ENCODE measurements at places on chromosomes 3 and 15.

GRCh38 chr15:79117442-79118204 lies 27.0 kb upstream of the RASGRF1 start:
- DNase-seq = no peak

DNA sequence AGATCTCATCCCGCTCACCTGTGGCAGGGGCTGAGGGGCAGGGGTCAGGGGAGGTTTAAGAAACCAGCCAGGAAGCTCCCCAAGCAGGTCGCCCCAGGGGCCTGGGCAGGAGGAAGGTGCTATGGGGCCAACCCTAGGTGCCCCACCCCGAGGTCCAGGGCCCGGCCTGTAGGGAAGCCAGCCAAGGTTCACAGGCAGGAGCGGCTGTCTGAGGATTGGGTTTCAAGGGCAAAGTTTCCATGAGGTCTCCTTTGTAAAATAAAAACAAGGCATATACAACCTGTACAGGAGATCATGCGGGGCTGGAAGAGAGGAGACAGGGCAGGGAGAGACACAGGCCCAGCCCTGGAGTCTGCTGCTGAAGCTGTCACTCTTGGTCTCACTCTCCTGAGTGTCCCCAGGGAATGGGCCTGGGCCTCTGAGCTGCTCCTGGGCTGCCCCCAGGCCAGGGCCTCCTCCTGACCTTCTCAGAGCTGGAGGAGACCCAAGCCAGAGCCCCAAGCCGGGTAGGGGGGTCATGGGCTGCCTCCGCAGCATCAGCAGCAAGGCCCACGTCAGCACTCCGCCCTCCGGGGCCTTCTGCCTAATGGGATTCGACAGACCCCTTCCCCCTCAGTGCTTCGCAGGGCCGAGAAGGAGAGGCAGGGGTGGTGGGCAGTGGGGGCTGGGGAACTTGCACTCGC lies 5.5 kb downstream of the CPLX3 start:
- DNase-seq = no peak

- DNase-seq = no peak
Measured at GRCh38 chr3:155431856-155432570, 138.5 kb upstream of the STRIT1 start.

DNA sequence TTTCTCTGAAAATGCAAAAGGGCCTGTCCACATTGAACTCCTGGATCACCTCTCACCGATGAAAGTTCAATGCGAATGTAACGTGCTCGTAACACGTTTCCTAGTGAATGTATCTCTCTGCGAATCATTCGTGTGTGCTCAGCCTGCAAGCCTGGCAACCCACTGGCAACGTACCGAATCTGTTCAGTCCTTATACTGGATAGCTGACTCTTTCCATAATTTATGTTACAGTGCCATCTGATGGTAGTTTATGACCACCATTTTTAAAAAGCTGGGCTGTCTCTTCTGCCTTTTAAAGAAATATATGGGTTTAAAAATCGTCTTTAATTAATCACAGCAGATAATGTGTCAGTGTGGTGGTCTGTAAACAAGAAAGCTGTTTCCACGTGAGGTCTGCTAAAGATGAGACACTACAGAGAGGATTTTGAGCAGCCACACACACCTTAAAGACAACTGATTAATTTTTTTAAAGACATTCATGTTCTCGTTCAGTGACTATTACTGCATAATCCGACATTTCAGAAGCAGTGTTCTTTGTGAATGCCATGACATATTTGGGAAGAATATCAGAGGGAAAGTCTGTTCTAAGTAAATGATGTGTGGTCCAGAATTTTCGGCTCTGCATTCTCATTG lies 69.4 kb upstream of the FOXP1 start:
- DNase-seq = no peak

DNA sequence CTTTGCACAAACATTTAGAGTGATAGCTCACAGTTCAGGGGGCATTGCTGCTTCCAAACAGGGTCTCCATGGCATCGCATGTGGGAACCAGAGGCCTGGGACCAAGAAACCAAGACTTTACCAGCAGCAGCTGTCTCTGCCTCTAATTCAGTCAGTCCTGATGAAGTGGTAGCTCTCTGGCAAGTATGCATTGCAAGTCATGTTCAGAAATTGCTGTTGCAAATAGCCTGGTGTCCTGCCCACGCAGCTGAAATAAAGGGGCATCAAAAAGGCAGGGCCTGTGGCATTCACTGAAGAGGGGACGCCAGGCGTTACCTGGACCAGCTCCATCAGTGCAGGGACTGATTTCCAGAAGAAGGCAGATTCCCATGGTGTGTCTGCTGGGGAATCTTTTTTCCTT lies 121.3 kb downstream of the CD47 start:
- no peak for DNase-seq

- no peak for DNase-seq
Measured at GRCh38 chr3:66762916-66763693, 235.0 kb upstream of the KBTBD8 start.

DNA sequence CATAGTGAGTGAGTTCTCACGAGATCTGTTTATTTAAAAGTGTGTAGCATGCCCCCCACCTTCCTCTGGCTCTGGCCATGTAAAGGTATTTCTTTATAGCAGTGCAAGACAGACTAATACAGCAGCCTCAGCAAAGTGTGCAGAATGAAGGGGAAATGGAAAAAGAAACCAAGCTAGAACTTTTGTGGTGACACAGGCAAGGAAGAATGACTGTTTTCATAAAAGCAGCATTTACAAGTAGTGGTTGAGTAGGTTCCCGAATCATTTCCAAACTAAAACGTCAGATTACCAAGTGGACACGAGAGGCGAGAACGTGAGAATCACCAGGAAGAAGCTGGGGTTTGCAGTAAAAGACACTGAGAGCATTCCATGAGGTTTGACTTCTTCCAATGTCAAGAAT lies 100.2 kb upstream of the AKAP13 start:
- no peak for DNase-seq

DNA sequence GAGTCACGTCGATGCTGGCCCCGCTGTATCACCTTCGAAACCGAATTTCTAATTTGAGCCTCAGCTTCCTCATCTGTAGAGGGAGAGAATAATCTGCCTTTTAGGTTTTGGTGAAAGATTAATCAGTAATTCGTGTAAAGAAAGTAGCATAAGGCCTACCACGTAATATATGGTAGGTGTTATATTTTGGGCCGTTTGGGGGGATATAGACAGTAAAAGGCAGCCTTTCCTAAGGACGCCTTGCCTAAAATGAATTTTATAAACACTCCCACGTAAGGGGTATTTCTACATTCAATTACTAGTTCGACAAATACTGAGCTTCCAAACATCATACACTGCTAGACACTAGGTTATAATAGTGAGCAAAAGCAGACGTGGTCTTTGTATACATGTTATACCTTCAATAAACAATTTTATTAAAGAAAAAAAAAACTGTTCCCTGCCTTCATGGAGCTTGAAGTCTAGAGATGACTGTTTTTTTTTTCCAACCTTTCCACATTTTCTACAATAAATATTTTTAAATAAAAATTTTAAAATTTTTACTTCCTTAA lies 737 bp downstream of the JAGN1 start:
- DNase-seq = no peak

DNA sequence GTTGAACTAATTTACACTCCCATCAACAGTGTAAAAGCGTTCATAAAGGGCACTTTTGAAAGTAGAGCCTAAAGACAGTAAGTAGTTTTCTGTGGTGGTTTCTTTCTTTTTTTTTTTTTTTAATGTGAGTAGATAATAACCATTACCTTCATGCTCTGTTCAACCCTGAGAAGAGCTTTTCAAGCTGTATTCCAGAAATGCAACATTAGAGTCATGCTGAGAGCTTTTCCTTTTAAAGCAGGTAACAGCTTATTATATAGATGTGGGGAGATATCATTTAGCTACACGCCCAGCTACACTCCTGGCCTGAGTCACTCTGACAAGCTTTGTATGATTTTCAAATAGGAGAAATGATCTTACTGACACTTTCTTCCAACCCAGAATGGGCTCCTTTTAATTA lies 96.2 kb upstream of the ARHGEF26 start:
- DNase-seq = no peak

DNA sequence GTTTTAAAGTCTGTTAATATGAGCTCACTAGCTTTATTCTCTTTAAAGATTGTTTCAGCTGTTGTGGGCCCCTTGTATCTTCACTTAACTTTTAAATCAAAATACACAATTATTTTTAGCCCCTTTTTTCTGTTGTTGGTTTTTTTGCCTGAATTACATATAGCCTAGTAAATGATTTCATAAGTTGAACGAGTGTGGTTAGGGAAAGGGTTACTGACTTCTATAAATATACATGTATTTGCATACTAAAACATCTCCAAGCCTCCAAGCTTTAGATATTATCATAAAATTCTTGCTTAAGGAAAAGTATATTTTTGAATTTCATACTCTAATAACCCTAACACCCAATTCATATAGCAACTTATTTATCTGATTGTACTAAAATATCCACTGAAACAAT lies 73.2 kb upstream of the ARL6 start:
- DNase-seq = no peak

- DNase-seq = no peak
Measured at GRCh38 chr3:46853441-46854415, 9.5 kb downstream of the MYL3 start.

DNA sequence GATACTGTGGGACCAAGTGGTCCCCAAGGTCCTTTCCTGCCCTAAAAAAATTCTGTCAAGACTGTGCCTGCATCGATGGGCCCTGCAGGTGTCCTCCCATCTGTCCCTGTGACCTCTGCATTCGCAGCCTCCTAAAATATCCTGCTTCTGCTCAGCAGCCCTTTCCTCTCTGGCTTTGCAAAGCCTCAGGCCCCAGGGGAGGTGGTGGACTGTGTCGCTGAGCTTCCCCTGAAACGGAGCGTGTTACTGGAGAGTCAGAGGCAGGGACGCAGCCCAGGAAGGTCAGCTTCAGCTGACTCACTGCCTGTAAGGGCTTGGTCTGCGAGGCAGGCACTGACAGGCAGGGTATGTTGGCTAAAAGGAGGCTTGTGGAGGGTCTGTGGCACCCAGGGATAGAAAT lies 110.0 kb downstream of the RAB11A start:
- DNase-seq = no peak
